Renal cortical epithelial cell (primary cell): ENCODE measurements at places on chromosomes 4 and X. TPM values are rescaled to one million over a fixed set of nuclear protein-coding genes. Genes with fewer than 3 reads are reported as not detected.
A peak's percentile ranks its signal among the peaks of the same experiment; 100 is the strongest.

SHROOM3 gene
- 64.4 and 66.6 TPM in 2 replicates for total RNA-seq

GRCh38 chrX:48468693-48469691 is 1.1 kb downstream of the SLC38A5 start:
- DNase-seq = no peak

DNA sequence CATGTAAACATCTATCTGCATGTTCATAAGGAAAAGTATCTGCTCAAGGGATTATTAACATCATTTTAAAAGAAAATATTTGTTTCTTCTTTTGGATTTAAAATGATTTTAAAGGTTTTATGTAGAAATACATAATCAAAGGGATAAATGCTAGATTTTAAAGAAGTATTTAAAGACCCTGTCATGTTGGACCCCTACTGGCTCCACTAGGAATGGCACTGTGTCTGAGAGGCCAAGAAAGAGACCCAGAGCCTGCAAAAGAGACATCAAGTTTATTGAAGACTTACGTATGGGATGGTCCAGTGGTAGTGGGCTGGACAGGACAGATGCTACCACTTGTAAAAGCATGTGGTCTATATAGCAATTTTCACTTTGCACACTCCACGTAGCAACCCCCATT is 78.7 kb upstream of the PCDH18 start:
- DNase-seq = no peak

- DNase-seq = no peak
Observed at GRCh38 chr4:28822163-28822562, 1898.0 kb upstream of the PCDH7 start.

DNA sequence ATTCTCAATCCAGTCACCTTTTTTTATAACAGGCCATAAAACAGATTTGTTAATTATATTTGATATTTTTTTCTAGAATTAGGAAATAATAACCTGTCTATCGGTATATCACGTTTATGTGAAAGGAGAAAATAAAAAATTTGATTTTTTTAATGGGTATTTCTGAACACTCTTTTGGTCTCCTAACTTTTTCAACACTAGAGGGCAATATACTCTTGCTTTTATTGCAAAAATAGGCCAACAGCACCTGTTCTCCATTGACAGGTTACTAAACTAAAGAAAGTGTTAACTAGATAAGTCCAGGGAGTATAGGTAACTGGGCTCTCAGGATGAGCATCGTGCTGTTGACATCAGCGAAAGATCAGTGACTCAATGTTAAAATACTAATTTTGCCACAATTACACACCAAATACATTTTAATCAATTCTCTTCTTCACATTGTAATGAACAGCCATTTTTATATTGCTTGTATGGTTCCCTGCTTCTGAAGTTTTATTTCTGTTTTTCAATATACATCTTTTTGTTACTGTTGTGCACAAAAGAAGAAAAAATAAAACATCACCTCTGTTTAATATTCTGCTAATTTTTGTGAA is 22.8 kb downstream of the NDST4 start:
- peak; percentile 37 for DNase-seq

GRCh38 chr4:187207931-187208330 is 484.3 kb upstream of the FAT1 start:
- no peak for DNase-seq

GRCh38 chr4:81634766-81635549 is 163.3 kb upstream of the RASGEF1B start:
- no peak for DNase-seq
